ENCODE measurements at places on chromosomes 1 and 21. TPM values are rescaled to one million over a fixed set of nuclear protein-coding genes. Genes with fewer than 3 reads are reported as not detected.

Gene PIK3CD
- 12.5 TPM for total RNA-seq

Gene HLX
- total RNA-seq: 8.9 TPM

Gene C1QC
- total RNA-seq: not detected

Gene CLIC6
- total RNA-seq: under 0.01 TPM

Gene ALX3
- not detected for total RNA-seq

Gene TSPAN1
- 0.89 TPM for total RNA-seq

Gene FCRL6
- total RNA-seq: not detected

Gene GJA4
- total RNA-seq: not detected

Gene ELAVL4
- not detected for total RNA-seq

Gene ZBTB17
- 21.9 TPM for total RNA-seq

Gene SPRR3
- not detected for total RNA-seq

Gene PTGER3
- total RNA-seq: not detected

Gene KCNK1
- 1.8 TPM for total RNA-seq

Gene RPE65
- not detected for total RNA-seq

Gene TCP10L
- not detected for total RNA-seq

Gene GPR153
- total RNA-seq: 3.0 TPM

Gene ADGRL4
- total RNA-seq: 7.0 TPM

Gene LELP1
- total RNA-seq: not detected

Gene DOP1B
- 10.3 TPM for total RNA-seq

Gene KRTAP11-1
- not detected for total RNA-seq

Gene FLG2
- total RNA-seq: not detected

Gene ZFP69
- total RNA-seq: 3.0 TPM

Gene KRTAP12-2
- not detected for total RNA-seq

Gene UBE2U
- not detected for total RNA-seq

Gene CFHR3
- not detected for total RNA-seq
